ENCODE measurements at places on chromosomes 3 and 15.

GRCh38 chr15:41873711-41874110 lies 20.1 kb downstream of the SPTBN5 start:
- no peak for DNase-seq

DNA sequence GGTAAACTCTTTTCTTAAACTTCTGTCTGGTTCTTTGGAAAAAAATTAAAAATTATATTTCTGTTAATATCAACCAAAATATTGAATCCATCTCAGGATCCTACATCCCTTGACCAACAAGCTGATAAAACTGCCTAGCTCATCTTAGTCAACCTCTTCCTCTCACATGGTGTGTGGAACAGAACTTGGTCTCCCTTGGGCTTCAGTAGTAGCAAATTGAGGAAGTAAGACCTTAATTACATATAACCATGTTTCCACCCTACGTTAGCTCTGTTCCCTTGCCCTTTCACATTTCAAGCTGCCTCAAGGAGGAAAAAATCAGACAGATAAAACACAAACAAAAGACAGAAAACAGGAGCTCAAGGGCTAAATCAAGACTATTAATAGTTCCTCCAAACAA lies 116.4 kb downstream of the GREM1 start:
- DNase-seq = no peak

DNA sequence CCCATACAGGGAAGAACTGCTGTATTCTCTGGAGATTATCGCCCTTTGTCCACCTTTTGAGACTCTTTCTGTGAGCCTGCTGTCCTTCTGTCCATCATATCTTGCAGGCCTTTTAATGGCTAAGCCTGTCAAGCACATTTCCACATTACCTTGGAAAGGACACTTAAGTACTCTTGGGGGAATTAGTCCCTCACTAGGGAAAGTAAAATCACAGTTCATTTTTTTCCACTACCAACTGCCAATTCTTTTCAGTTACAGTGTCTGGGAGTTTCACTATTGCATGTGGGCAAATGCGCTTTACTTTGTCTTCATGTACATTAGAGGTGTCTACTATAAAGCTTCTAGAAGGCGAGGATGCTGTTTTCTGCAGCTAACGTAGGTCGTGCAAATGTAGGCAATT lies 242.1 kb downstream of the NSUN3 start:
- DNase-seq = no peak

DNA sequence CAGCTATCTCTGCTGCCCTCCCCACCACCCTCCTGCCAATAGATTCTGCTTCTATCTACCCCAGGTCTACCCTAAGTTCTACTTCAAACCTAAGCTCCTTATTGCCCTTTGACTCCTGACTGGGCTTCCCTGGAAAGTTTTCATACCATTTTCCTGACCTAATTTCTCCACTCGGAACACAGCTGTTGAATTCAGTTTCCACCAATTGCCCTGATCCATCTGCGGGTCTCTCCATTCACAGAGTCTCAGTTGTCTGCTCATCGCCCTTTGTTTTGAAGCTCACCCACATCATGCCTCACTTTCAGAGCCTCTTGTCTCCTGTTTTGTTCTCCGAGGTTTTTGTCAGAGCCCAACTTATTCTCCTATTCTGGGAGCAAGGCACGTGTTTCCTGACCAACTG lies 56.8 kb upstream of the ABI3BP start:
- DNase-seq = no peak

DNA sequence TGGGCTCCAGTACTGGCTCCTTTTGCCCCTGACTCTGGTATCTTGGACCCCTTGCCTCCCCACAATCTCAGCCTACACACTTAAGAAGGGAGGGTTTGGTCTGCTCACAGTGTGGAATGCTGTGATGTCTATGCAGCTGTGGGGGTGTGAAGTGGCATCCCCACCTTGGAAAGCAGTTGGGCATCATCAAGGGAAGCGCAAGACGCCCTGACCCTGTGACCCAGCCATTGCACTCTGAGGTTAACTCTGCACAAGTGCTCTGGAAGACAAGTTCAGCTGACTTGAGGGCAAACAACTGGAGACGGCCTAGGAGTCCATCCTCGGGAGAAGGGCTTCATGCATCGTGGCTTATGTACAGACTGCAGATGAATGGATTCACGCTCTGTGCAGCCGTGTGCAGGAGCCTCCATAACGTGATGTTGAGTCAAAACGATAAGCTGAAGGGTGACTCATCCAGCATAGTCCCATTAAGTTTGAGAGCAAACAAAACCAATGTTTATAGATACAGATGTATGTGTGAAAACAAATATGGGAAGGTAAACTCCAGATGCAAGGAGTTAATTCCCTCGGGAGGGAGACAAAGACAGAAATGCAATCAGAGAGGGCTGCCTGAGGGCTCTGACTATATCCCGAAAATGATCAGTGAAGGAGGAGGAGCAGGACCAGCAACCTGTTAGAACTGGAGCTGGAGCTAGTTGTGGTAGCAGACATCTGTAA lies 86.8 kb downstream of the LSM3 start:
- DNase-seq = peak; percentile 63

GRCh38 chr15:78979456-78980320 lies 34.8 kb upstream of the CTSH start:
- DNase-seq = peak; percentile 83

DNA sequence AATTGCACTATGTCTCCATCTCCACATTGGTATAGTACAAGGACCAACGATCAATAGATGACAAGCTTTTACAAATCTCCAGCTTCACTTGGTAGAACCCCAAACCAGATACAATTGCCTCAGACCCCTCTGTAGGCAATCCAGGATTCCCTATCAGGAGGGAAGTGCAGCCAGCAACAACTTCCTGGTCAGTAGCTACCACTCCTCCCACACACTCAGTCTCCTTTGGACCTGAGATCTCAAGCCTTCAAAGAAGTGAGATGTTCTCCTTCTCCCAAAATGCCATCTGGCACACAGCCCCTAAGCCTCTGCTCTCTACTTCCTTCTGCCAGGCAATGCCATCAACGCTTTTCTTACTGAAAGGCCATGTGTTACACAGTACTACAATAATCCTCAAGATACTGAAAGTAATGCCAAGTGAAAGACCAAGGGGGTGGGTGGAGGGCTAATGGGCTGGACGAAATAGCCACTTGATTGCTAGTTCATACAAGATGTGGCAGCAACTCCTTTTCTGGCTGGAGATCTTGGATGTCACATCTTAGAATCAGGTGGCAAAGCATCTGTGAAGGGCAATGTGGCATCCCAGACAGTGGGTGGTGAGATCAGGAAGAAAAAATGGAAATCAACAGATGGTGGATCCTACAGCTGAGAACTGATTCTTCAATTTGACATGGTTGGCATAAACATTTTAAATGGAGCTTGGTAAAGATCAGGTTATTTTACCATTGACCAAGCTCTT lies 75.3 kb upstream of the ACP3 start:
- DNase-seq = no peak

- DNase-seq = no peak
Measured at GRCh38 chr15:87711026-87711425, 545.5 kb downstream of the NTRK3 start.

GRCh38 chr3:13536432-13536831 lies 12.5 kb upstream of the FBLN2 start:
- peak; percentile 54 for DNase-seq

DNA sequence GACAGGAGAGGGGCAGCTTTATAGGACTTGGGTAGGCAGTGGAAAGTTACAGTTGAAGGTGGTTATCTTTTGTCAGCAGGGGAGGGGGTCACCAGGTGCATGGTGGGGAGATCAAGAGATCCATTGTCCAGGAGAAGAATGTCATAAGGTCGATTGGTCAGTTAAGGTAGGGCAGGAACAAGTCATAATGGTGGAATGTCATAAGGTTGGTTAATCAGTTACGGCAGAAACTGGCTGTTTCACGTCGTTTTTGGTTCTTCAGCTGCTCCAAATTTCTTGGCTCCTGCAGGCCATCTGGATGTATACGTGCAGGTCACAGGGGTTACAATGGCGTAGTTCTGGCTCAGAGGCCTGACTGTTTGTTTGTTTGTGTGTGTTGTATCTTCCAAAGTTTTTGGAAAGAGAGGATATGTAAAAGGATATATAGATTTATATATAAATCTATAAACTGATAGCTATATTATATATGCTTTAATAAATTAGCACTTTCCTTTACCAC lies 565.1 kb downstream of the ZNF385D start:
- DNase-seq = no peak

DNA sequence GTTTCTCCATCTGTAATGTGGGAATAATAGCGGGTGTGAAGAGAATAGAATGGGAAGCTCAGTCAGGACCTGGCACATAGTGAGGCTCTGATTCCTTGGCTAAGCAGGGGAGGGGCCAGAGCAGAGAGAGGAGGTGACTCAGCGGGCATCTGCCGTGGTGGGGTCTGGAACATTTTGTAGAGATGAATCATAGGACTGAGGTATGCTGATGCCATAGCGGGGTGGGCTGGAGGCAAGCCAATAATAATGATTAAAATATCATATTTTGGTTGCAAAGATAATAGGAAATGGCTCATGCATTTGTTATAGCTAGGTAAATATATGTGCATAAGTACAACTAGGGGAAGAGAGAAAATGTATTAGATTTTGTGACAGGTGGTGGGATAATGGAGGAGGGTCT lies 11.2 kb downstream of the TGM4 start:
- peak; percentile 95 for DNase-seq

DNA sequence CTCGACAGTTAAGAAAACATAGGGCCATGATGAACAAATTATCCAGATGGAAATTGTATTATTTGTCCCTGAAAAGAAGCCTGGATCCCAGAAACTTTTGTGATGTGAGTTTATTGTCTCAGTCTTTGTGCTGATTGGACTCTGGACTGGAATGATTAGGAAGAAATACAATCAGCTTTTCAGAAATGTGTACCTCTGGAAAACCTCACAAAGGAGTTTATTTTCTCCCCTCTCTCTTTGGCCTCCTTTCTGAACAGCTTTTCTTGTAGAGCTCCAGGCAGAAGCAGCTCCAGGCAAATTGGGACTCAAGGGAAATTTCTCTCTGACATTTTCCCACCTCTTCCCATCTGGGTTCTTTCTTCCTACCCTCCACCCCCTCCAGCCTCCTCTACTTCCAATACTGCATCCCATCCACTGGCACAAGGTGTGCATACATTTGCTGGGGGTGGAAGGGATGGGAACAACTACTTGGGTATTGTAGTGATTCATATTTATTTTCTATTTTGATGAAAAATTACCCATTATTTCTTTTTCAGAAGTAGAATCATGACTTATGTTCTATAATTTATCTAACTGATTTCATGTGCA lies 119.7 kb downstream of the CD47 start:
- DNase-seq = no peak

DNA sequence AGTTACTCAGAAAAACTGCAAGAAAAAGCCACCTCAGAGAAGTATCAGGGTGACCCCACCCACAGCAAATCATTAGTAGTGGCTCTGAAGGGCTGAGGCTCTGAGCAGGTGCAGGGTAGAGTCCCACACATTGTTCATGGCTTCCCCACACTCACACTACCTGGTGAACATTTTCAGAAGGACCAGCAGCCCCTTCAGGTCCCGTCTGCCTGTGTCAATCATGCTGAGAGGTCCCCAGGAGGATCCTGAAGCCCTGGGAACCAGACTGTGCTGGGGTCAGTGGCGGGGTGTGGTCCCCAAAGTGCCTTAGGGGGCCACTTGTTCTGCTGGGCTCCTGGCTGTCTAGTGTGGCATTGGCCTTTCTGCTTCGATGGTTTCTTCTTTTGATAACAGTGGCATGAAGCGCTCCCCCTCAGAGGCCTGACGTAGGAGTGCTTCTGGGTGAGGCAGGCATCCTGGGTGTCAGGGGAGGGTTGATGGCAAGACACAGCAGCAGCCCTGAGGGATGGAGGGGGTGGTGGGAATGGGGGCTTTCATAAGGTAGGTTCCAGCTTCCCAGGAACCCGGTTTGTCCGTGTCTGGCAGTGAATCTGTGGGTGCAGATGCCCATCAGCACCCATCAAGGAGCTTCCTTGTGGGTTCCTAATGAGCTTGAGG lies 19.0 kb upstream of the FANCD2 start:
- no peak for DNase-seq

GRCh38 chr15:36966708-36967107 lies 133.6 kb downstream of the MEIS2 start:
- no peak for DNase-seq

DNA sequence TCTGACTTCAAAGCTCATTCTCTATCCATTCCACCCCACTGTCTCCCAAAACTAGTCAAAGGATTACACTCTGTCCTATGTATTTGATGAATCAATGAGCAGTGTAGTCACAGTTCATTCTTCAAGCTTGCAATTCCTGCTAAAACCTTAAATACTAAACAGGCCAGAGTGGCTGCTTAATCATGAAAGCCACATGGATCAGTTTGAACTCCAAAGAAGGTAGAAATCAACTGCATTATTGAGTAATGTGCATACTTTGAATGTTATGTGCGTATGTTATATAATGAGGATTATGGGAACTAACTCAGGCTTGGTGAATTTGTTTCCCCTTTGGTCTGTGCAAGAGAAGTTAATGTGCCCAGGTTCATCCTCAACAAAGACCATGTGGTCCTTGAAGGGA lies 45.4 kb downstream of the PRICKLE2 start:
- DNase-seq = no peak

DNA sequence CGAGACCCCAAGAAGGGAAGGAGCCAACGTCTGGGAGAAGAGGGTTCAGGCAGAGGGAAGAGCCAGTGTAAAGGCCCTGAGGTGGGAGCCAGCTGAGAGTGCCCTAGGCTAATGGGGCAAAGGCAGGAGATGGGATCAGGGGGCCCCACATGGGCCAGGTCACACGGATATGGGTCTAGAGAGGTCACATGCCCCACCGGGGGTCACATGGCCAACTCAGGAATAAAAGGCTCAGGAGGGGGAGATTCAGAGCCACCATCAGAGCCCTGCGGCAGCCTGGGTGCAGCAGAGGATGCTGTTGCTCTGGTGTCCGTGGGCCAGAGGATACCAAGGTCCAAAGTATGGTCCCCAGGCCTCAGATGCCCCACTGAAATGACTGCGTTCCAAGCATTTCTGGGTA lies 55.3 kb upstream of the SLC6A6 start:
- no peak for DNase-seq

DNA sequence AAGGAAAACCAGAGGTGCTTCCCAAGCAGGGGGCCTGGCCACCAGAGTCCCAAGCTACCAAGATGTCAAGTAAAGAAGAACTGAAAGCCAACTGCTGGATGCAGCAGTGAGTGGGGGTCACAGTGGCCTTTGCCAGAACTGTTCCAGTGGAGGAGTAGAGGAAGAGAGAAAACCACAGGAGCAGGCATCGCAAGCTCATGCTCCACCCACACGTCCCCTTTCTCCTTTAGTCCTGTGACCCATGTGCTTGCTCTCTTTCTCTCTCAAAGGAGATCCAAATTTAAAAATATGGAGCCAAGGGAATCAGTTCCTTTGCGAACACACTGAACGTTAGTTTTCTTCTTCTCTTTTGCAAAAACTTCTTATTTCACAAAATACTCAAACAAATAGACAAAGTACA lies 12.4 kb upstream of the ABHD2 start:
- no peak for DNase-seq

DNA sequence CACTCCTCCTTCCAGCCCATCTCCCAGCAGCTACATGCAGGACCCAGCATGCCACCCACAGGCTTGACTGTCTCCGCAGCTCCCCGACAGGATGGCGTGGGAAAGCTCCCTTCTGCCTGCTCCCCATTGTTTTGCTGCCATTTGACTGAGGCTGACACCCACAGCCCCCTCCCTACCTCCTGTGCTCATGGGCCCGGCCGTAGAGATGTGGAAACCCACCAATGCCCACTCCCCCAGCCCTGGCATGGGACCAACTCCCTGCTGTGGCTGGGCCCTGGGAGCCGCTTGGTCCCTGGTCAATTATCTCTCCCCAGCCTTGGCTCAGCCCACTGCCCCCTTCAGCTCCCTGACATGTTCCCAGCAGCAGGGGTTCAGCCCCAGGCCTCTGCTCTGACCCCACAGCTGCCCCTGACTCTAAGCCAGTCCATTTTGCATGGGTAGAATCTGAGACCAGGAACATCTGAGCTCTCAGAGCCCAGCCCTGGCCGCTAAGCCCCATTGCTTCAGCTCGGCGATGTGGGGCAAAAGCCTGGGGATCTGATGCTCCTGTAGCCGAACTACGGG lies 8.2 kb downstream of the C3orf22 start:
- DNase-seq = no peak
